ENCODE measurements at places on chromosomes 11 and 22.
A peak's percentile ranks its signal among the peaks of the same experiment; 100 is the strongest.

- DNase-seq: no peak
Measured at GRCh38 chr22:48695731-48696305, 1131.9 kb downstream of the BRD1 start.

GRCh38 chr11:46528445-46529094, 65.3 kb downstream of the AMBRA1 start:
- no peak for DNase-seq

GRCh38 chr11:36326524-36327419, 30.7 kb downstream of the PRR5L start:
- no peak for DNase-seq

DNA sequence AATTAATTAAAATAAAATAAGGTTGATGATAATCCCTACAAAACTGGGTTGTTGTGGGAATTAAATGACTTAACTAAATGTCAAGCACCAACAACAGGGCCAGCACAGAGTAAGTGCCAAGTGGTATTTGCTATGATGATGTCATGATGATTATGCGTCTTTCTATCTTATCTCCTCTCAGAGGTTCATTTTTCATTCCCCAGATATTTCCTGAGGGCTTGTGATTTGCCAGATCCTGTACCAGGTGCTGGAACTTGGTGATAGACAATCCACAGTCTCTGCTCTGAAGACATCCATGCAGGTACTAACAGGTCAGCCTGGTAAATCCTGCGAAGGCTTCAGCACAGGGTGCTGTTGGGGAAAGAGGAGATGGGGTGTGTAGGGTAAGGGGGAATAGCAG, 8.1 kb upstream of the MYH9 start:
- no peak for DNase-seq

DNA sequence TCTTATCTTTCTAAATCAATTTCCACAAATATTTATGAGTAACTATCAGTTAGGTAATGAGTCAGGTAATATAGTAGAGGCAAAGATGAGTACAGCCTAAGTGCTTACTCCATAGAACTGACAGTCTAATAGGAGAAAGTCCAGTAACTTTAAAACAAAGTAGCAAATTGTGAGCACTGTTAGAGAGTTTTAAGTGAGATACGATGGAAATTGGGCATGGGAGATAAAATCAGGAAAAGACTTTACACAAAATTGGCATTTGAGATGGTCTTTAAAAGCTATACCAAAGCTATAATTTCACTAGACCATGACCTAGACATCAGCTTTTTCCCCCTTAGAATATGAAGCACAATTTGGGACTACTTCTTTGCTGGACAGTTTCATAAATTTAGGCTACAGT, 113.7 kb downstream of the CSTPP1 start:
- no peak for DNase-seq

DNA sequence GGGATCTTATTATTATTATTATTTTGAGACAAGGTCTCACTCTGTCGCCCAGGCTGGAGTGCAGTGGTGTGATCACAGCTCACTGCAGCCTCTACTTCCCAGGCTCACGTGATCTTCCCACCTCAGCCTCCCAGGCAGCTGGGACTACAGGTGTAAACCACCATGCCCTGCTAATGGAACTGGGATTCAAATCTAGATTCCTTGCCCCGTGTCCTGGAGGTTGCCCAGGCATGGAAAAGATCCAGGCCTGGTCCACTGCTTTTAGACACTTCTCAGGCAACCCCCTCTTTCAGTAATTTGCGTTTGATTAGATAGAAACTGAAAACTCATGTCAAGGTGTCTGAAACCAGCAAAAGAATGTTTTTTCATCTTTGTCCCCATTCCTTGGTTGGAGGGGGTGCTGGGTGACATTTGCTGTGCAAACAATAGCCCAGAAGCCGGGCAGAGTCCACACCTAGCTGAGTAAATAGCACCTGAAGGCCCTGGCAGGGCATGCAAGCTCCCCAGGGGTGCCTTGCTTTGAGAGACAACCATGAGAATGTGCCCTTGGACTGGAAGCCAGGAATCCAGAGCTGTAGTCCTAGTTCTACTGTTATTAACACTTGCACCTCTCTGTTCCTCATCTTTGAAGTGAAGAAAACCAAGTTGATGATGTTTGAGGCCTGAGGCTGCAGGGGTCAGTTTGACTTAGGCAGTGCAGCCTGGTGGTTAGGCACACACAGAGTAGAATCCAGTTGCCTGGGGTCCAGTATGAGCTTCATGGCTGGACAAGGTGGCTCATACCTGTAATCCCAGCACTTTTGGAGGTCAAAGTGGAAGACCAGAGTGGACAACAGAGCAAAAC, 19.1 kb upstream of the XBP1 start:
- DNase-seq: no peak

DNA sequence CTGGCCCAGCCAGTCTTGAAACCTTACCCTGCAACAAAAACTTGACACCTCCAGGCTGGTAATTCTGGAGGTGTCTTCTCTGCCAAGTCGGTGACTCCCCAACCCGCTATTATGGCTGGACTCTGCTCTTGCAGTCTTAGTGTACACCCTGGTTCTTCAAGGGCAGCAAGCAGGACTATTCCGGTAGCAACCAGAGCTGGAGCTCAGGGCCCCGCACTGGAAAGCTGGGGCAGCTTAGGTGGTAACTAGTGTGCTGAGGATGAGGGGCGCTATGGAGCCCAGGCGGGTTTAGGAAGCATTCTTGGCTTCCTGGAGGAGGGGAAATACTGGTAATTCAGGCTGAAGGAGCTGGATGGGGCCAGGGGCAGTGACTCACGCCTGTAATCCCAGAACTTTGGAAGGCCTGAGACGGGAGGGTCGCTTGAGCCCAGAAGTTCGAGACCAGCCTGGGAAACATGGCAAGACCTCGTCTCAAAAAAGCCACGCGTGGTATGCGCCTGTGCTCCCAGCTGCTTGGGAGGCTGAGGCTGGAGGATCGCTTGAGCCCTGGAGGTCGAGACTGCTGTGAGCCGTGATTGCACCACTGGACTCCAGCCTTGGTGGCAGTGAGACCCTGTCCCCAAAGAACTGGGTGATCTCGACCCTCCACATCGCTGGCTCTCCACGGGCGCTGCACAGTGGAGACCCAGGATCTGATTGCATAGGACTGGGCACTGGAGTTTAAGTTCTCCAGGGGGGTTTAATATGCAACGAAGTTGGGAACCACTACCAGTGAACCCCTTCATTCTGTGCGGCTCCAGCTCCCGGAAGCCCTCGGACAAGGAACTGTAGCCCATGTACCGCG, 10.6 kb upstream of the AIFM3 start:
- DNase-seq: peak; percentile 33

DNA sequence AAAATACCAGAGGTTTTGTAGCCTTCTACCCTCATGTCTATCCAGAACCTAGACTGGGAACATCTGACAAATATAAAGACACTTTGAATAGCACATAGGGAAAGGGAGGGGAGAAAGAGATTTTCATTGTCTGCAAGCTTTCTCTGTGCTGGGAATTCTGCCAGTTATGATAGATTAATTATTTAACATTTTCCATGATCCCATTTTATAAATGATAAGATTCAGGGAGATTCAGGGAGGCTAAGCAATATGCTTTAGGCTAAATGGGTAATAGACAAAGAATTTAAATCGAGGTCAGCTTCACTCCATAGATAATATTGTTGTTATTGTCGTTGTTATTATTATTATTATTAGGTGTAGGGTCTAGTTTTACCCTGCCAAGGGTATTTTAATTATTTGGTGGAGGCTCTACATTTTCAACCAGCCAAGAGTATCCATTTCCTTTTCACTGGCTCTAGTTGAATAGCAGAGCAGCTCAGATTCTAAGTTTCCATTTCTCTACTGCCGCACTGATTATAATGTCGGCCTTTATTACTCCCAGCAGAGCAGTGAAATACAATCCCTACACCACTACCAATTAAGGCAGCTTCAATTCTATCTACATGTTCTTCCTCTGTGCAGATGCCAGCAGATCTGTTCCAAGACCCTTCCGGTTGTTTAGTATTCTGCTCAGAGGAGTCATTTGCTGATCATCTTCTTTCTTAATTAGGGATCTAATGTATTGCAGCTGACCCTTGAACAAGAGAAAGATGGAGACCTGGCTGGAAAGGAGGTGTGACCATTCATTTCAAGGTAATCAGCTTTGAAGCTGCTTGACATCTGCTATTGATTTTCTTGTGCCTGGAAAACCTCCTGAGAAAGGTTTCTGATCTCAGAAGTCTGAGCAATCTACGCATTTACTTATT, 23.8 kb upstream of the SYN3 start:
- DNase-seq: no peak

GRCh38 chr11:19631712-19632498, 80.7 kb upstream of the NAV2 start:
- DNase-seq: peak; percentile 52

DNA sequence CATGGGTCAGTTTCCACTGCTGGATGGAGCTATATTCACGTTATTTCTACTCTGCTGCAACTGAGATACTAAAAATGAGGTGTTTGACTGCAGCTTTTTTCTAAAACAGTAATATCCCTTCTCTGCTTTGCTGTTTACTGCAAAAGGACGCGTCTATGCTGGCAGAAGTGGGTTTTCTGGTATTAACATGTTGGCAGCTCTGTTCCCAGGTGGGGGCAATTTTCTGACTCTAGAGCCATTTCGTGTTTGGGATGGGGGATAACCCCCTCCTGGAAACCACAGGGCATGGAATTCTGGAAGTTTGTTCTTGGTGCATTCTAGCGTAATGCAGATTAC, 4.9 kb downstream of the GRK2 start:
- DNase-seq: no peak

GRCh38 chr11:115126092-115126491, 378.1 kb downstream of the CADM1 start:
- no peak for DNase-seq

DNA sequence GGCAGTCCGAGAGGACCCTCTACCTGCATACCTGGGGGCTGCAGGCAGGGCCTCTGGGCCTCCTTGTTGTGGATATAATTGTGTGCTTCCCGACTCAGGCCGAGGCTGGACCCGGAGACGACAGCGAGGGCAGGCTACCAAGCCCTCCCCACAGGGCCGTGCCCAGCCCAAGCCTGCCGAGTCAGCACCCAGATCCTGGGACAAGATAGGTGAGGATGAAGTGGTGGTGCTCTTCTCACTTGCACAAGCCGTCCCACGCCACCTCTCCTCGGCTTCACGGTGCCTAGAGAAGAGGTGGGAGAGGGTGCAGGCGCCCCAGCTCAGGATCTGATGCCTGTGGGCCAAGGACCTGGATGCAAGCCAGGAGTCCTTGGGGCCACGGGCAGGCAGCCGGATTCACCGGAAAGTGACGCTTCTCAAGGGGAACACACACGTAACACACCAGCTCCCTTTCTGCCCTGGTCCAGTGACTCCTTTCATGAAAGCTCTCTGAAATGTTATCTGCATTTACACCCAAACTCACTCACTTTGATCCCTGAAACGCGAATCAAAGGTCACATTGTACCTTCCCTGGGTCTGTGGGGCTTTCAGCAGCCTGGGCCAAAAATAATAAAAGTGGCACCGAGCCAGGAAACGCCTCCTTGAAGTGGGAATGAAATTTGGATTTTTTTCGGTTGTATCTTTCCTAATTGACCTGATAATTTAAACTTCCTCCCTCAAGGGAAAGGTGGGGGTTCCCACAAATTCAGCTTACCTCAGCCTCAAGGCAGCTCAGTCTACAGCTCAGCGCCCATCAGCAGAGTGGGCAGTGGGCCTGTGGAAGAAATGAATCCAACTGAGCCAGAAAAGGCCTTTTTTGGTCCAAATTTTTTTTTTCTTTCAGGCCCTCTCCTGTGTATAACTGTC, 1.1 kb upstream of the GNB1L start:
- DNase-seq: peak; percentile 44

- peak; percentile 71 for DNase-seq
Measured at GRCh38 chr11:14373941-14374646, 15.1 kb upstream of the RRAS2 start.

DNA sequence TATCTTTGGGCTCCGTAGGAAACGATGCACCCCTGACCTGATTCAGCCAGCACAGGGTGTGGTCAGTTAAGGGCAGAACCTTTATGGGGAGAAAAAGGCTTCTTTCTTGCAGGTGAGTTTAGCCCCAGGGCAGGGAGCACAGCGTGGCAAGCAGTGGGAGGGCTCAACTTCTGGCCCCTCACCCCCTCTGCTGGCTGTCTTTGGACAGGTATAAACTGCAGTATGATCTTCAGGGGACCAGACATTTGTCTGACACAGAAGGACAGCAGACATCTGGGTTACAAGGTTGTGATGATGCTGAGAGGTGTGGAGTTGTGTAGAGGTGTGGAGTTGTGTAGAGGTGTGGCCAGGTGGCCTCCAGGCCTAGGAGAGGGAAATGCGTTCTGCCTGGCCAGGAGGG, 324.0 kb upstream of the PLET1 start:
- no peak for DNase-seq

DNA sequence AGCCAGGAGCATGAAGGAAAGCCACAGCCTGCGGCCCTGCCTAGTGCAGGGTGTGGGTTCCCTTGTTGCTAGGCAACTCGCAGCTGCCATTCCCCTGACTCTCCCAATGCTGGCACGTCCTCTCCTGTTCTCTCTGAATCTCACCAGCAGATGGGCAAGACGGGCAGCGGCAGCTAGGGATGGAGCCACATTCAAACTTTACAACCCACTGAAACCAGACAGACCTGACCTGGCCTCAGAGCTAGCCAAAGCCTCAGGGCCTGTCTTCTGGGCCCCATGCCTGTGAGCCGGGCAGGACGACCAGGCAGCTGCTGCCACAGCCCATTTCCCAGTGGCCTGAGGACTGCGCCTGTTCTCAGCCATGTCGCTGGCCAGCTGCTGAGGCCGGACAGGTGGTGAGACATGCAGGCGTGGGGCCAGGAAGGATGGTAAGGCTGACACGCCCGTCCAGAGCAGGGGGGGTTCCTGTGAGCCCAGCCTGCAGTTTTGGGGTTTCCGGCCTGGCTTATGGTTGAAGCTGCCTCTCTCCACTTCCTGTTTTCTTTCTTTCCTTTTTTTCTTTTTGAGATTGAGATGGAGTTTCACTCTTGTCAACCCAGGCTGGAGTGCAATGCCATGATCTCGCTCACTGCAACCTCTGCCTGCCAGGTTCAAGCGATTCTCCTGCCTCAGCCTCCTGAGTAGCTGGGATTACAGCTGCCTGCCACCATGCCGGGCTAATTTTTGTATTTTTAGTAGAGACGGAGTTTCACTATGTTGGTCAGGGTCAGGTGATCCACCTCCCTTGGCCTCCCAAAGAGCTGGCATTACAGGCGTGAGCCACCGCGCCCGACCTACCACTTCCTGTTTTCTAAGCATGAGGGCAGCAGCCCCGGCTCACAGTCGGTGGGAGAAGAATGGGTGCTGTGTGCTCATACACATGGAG, 4.1 kb downstream of the SUN2 start:
- no peak for DNase-seq

Data from fibroblast of skin of scalp (primary cell).